ENCODE measurements at places on chromosomes 13 and 19.
A peak's percentile ranks its signal among the peaks of the same experiment; 100 is the strongest.

DNA sequence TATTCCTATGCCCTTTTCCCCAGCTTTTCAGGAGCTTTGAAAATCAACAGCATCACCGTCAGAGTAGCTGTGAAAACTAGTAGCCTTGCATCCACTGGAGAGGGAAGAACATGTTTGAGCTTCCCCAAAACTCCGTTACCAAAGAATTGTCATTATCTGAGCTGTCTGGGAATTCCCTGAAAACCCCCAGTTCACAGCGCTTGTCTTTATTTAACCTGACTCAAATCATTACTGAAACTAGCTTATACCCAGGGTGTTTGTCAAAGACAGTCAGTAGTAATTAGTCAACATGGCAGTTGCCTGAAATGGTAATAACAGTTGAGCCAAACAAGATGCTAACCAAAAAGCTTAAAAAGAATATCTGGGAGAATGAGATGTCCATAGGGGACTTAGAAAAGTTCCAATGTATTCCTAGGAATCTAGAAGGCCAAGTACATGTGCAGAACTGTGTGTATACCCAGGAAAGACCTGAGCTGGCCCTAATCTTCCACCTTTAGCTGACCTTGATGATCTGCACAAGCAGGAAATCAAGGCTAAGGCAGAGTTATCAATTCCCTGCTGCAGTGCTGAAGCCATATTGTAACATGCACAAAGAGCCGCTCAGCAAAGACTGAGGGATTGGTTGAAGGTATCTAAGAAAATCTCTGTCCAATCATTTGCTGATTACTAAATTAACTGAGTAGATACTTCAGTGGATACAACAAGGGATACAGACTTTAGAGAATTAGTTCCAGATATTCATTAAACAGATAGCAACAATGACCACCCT lies 130.8 kb downstream of the KL start:
- DNase-seq: no peak

DNA sequence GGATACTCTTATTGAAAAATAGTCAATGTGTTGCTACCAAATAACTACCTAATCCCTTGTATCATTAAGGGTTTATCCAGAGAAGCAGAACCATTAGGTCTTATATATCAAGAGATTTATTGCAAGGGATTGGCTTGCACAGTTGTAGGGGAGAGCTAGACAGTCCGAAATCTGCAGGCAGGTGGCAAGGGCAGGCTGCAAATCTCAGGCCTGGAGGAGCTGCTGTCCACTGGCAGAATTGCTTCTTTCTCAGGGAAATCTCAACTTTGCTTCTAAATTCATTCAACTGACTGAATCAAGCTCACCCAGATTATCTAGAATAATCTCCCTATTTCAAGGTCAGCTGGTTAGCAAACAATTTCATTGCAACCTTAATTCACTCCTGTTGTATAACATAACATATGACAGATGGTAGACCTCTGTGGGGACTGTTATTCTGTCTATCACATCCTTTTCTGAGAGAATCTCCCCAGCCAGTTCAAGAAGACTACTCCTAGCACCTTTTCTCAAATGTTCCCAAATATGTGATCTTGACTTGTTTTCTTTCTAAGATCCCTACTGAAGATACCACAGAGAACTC lies 194.2 kb downstream of the NHLRC3 start:
- DNase-seq: no peak

DNA sequence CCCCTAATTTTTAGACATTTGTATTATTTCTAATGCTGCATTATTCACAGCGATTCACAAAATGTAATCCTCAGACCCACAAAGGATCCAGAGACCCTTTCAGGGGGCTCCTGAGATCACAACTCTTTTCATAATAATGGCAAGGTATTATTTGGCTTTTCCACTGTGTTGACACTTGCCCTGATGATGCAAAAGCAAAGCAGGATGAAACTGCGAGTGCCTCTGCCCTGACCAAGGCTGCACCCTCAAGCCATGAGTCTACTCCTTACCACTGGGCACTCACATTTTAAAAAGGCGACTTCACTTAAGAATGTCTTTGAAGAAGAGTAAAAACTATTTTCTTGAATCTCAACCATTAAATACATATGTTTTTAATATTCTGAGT lies 11.4 kb downstream of the ELF1 start:
- no peak for DNase-seq

- DNase-seq: no peak
Observed at GRCh38 chr19:49104229-49104864, 9.8 kb upstream of the LIN7B start.

DNA sequence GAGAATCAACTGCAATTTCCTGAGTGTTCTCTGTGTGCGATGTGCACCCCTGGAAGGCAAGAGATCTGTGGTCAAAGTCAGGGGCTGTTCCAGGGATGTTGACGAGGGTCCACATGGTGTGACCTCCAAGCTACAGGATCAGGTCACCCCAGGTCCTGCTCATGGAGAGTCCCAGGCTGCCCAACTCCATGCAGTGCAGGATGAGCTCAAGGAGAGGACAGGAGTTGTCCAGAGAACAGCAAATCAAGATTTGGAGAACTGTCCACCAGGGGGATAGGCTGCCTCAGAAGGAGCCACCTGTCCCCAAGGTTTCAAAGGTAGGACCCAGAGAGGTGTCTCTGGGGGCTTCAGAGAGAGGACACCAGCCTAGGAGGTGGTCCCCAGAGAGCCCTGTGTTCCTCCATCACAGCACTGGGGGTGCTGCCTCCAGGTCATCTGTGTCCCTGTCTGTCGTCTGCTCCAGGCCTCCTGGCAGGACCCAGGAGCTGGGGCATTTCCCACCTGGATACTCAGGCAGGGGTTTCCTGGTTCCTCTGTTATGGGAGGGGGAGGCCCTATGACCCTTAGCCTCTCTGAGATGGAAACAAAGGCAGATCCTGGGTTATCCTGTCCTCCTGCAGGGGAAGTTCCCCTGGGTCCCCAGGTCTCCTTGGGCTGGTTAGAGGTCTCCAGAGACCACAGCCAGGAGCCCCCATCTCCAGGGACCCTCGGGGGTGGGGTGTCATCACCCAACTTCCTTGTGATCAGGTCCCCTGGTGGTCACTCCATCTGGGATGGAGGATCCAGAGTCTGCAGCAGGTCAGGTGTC lies 2.1 kb upstream of the CEACAM7 start:
- DNase-seq: no peak

GRCh38 chr13:98416408-98416807 lies 160.5 kb downstream of the STK24 start:
- DNase-seq: no peak

DNA sequence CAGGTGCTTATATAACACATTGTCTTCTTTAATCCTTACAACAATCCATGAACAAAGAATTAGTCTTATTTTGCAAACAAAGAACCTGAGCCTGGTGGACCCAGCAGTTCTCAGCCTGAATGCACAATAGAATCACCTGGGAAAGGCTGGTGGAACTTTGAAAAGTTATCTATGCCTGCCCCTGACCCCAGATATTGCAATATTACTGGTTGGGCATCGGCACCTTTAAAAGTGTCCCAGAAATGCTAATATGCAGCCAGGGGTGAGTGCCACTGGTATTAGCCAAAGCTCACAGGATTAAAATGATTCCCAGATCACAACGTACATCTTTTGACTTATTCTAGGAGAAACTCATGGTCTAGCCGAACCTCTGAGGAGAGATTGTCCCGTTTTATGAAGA lies 268.8 kb downstream of the KLF5 start:
- no peak for DNase-seq

DNA sequence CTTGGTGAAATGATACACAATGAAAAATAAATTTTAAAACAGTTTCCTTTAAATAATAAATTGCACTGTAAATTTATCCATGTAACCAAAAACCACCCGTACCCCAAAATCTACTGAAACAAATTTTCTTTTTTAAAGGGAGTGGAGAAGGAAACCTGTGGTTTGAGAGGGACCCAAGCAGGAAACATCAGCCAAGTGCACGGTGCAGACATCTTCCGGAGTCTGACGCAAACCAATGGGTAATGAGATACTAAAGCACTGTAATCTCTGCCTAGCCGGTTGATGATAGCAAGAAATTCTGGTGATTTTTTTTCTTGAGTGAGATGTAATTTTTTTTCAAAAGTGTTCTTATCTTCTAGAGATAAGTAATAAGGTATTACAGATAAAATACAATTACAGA lies 115.4 kb downstream of the ABCC4 start:
- no peak for DNase-seq

DNA sequence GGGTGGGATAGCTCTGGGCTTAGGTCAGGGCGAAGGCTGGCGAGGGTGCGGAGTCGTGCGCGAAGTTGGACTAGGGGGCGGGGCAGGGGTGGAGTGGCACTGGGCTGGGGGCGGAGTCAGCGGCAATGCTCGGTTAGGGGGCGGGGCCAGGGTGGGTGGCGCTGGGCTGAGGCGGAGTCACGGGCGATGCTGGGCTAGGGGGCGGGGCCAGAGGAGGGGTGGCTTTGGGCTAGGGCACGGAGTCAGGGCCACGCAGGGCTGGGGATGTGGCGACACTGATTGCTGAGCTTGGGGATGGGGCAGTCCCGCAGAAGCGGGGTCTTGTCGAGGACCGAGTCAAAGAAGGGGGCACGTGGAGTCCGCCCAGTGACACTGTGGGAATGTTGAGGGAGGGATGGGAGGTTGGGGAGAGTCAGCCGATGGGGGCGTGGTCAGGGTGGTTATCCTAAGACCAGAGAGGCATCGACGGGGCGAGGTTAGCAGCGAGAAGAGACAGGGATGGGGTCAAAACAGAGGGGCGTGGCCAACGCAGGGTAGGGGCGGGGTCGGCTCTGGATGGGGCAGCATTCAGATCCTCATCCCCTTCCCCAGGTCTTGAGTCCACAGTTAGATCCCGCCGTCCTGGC lies 8.7 kb downstream of the HOMER3 start:
- DNase-seq: no peak

DNA sequence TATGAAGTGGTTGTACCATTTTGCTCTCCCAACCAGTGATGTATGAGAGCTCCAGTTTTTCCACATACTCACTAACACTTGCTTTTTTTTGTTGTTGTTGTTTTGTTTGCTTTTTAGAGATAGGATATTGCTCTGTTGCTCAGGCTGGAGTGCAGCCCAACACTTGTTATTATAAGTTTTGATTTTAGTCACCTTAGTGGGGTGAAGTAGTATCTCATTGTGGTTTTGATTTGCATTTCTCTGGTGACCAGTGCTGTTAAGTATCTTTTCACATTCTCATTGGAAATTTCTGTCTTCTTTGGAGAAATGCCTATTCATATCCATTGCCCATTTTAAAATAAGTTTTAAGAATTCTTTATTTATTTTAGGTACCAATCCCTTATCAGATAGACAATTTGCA lies 31.3 kb downstream of the CYP4F22 start:
- DNase-seq: no peak

DNA sequence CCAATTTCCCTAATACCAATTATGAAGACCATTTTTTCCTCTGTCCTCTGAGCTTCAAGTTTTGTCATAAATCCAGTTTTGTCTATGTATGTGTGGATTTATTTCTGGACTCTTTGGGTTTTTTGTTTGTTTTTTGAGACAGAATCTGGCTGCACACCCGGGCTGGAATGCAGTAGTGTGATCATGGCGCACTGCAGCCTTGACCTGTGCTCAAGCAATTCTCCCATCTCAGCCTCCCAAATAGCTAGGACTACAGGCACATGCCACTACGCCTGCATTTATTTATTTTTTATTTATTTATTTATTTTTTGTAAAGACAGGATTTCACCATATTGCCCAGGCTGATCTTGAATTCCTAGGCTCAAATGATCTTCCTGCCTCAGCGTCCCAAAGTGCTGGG lies 45.3 kb upstream of the GTF3A start:
- DNase-seq: no peak

DNA sequence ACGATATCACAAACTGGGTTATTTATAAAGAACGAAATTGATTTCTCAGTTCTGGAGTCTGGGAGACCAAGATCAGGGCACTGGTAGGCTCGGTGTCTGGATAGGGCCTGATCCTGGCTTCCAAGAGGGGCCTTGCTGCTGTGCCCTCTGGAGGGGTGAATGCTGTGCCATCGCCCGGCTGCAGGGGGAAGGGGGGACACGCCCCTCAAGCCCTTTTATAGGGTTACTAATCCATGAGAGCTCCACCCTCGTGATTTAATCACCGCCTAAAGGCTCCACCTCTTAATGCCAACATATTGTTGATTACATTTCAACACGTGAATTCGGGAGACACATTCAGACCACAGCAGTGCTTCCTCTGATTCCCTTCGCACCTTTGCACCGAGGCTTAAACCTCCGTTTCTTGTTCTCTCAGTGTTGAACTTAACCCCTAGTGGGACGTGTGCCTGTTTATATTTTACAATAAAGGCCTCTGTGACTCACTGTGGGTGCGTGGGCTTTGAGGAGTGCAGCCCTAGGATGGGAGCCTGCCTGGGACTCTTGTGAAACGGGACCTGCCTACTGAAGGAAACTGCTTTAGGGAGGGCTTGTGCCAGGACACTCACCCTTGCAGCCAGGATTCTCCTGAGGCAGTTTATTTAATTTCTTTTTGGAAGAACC lies 52.4 kb upstream of the SPATA13 start:
- DNase-seq: no peak

- DNase-seq: no peak
Observed at GRCh38 chr19:10118960-10119359, 739 bp downstream of the EIF3G start.

GRCh38 chr19:44539991-44540390 lies 10.5 kb upstream of the CEACAM20 start:
- no peak for DNase-seq

GRCh38 chr19:7534531-7535046 lies 928 bp upstream of the PNPLA6 start:
- DNase-seq: peak; percentile 82
